Activated CD4-positive, alpha-beta T cell treated with anti-CD3 and anti-CD28 coated beads, Interleukin-2, amount 50 U/mL, for 4 hours (primary cell): ENCODE measurements at places on chromosomes 16 and 17.

DNA sequence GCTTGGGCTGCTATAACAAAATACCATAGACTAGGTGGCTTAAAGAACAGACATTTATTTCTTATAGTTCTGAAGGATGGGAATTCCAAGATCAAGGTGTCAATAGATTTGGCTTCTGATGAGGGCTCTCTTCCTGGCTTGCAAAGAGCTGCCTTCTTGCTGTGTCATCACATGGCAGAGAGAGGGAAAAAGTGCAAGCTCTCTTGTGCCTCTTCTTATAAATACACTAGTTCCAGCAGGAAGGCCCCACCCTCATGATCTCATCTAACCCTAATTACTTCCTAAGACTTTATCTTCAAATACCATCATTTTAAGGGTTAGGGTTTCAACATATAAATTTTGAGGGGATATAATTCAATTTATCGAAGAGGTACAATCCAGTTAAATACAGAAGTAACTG lies 30.6 kb downstream of the ABCA9 start:
- DNase-seq = no peak

DNA sequence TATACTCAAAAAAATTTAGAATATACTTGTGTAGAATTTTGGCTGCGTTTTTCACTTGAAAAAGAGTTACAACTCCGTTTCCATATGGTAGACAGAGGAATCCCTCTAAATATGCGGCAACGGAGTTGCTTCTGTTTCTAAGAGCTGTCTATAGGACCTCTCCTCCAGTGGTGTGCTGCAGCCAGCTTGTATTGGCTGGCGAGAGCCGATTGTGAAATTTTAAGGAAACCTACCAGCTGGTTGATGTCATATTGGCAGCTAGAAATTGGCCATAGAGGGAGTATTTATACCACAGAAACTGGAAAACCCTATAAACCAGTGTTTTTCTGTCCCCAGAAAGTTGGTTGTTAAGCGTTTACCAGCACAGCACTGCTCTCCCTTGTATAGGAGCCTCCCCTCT lies 655.8 kb upstream of the EEF2KMT start:
- no peak for DNase-seq

- peak; percentile 46 for DNase-seq
These were observed 6.1 kb upstream of the STAC2 start for GRCh38 chr17:39231591-39232551.

DNA sequence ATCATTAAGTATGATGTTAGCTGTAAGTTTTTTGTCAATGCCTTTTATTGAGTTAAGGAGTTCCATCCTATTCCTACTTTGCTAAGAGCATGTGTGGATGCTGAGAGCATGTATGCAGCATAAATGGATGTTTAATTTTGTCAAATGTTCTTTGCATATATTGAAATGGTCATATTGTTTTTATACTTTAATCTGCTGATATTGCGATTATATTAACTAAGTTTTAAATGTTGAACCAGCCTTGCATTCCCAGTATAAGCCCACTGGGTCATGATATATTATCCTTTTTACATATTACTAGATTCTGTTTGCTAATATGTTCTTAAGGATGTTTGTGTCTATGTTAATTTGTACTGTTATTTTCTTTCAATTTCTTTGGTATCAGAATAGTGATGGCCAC lies 53.2 kb downstream of the CCDC182 start:
- DNase-seq = no peak

DNA sequence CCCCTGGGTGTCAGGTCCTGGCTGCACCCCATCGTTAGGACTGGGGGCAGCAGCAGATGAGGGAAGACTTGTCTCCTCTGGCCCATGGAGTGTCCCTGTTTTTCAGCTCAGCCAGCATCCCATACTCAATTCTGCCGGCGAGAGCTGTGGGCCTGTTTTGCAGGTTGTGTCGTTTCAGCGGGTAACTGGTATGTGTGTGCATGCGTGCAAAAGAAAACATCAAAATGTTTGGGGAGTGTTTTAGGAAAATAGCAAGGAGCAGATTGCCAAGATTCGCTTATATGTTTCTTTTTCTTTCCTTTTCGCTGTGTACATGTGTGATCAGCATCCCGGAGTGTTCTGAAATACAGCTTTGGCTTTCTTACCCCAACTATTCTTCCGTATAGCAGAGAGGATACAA lies 34.7 kb downstream of the MSI2 start:
- DNase-seq = no peak

GRCh38 chr16:72013888-72014581 lies 5.5 kb downstream of the DHODH start:
- no peak for DNase-seq
